Central memory CD4-positive, alpha-beta T cell (primary cell): ENCODE measurements at places on chromosomes 7 and 10.

DNA sequence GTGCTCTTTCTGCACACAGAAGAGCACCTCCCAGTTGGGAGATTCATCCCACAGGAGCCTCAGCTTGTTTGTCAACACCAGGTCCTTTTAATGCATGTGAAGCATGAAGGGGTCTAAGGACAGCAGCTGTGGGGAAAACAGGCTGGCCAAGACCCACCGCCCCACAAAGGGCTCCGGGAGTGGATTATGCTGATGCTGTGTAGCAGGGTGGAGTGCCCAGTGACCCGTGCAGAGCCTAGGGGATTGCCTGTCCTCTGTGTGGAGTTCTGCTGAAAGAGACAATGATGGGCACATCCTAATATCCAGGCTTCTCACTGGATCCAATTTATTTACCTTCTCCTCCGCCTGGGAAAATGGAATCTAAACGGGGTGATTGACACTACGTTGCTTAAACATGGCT, 74.0 kb downstream of the PIP4K2A start:
- no peak for DNase-seq

- no peak for DNase-seq
Observed at GRCh38 chr7:90173127-90173844, 19.0 kb downstream of the STEAP1 start.

DNA sequence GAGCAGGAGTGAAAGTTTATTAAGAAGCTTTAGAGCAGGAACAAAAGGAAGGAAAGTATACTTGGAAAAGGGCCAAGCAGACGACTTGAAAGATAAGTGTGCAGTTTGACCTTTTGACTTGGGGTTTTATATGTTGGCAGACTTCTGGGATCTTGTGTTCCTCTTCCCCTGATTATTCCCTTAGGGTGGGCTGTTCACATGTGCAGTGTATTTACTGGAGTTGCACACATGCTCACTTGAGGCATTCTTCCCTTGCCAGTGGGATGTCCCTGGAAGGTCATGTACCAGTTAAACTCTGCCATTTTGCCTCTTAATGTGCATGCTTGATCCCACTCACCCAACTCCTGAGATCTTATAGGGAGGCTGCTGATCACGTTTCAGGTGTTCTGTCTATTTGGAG, 23.4 kb upstream of the ARHGAP12 start:
- DNase-seq, result no peak

- no peak for DNase-seq
Observed at GRCh38 chr10:96130326-96130995, 364 bp downstream of the ZNF518A start.

DNA sequence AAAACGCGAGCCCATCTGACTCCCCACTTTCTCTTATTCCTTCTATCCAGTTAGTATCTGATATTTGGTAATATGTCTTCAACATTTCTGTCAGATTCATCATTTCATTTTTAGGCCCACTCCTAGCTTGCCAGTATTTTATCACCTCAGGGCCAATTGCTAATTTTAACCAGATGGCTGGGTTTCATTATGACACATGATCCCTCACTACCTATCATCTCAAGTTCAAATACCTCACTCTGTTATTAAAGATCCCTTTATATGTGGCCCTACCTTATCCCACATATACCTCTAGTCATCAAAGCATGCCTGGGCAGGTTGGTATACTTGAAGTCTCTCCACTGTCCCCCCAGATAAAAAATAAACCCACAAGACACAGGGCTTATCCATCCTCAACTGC, 104.9 kb downstream of the RNLS start:
- no peak for DNase-seq

DNA sequence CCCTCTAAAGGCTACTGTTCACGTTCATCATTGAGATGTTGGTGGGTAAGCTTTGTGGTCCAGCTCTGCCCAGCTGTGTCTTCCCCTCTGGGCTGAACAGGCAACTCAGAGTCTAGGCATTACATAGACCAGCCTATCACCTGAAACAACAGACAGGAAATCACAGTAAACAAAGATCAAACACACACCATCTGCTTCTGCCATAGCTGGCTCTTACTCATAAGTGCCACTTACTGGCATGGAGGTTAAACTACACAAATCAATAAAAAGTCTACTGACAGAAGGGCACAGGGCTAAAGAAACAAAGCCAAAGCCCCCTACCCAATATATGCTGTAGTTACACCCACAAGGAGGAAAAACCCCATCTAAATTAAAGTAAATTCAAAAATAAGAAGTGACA, 35.0 kb downstream of the SEPTIN14 start:
- DNase-seq, result no peak

- DNase-seq, result peak; percentile 78
Observed at GRCh38 chr10:89391907-89392756, at the start of gene IFIT1. Gene IFIT1 (plus strand): TSS chr10:89392623. CDS start chr10:89392713, 90 bp downstream.

DNA sequence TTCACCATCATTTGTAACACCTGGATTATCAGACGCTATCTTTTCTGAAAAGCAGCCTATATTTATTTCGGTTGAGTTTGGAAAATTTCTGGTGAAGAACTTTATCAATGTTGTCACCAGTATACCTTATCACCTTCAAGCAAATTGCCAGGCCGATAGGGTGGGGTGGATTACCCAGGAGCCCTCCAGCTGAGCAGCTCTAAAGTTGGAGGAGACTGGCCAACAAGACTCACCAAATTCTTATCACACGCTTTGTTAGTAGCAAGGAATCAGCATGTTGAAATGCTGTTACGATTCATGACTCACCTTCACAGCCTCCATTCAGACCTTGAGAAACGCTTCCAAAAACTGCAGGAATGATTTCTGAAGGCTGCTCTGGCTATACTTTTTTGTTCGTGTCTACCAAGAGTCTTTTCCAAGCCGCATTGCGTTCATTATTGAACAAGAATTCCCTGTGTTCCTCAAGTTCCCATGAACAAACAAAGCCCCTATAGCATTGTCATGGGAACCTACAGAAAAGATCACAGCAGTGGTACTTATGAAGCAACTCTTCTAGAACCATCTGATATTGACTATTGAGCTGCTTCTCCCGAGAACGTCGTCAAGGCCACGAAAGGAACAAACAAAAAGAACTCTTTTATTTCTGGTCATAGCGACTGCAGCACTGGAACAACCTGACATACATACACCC, 291.4 kb downstream of the SFMBT2 start:
- DNase-seq, result no peak

GRCh38 chr7:146781352-146782116, 664.9 kb downstream of the CNTNAP2 start:
- DNase-seq, result no peak

DNA sequence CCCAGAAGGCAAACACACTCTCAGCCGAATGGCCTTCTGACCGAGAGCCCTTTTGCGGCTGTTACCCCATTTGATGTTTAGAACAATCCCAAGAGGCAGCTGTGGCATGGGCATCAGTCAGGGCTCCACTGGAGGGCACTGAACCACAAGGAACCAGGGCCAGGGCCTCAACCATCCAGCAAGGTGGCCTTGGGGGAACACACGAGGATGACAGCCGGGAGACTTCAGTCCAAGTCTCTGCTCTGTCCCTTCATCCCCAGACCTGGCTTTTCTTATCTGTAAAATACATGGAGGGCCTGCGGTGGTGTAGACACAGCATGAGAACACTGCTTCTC, 63.6 kb upstream of the INSIG1 start:
- no peak for DNase-seq

GRCh38 chr7:87058744-87059524, 520 bp downstream of the ELAPOR2 start:
- DNase-seq, result peak; percentile 9

GRCh38 chr10:35307297-35307696, 29.0 kb upstream of the CCNY start:
- DNase-seq, result no peak

DNA sequence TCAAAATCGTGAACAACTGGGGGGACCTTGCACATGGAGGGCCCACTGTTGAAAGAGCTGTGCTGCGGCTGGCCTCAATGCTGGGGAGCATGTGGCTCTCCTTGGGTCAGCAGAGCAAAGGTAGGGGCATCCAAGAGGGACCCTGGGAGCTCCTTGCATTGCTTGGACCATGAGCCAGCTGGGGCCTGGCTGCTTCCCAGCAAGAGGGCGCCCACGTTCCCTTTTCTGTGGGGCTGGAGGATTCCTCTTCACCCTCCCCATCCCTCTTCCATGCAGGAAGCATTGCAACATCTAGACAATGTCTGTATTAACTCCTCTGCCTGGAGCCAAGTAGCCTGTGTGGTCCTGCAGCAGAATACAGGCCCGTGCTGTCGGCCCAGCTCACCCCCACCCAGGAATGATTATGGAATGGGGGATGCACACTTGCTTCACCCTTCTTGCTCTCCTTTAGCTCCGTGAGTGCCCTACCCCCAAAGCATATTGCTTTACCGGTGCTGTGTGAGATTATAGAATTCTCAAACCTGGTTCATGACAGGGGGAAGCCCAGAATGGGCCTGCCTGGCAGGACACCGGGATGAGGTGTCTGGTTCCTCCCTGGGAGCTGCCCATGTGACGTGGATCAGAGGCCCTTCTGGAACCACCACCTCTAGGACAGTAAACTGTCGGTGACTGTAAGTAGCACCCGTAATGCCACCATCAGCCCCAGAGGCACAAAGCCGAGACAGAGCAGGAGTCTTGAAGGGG, 61.9 kb downstream of the SYPL1 start:
- DNase-seq, result no peak

DNA sequence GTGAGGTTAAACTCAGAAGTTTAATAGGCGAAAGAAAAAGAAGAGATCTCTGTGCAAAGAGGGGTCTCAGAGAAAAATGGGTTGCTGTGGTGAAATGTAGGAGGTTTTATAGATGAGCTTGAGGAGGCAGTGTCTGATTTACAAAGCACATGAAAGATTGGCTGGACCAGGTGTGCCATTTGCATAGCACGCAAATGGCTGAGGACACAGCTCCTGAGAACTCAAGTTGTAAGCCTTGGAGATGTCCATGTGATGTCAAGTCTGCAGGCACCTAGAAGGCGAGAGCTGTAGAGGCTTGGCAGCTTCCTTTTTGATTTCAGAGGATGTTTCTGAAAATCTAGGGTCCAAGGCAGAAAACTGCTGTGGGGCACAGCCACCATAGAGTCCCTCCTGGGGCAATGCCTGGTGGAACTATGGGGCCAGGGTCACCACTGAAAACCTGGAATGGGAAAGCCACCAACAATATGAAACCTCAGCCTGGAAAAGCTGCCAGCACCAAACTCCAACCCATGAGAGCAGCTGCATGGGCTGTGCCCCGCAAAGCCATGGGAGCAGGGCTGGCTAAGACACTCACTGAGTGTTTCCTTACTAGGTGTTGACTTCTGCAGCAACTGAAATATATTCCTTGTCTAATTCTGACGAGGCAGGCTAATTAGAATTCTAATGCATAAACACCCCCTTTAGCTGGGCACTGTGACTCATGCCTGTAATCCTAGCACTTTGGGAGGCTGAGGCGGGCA, 96.9 kb upstream of the TNS3 start:
- DNase-seq, result no peak

GRCh38 chr10:117271427-117271826, 30.5 kb downstream of the SLC18A2 start:
- DNase-seq, result no peak

- no peak for DNase-seq
Observed at GRCh38 chr10:73117976-73118743, 7.9 kb downstream of the NUDT13 start.

DNA sequence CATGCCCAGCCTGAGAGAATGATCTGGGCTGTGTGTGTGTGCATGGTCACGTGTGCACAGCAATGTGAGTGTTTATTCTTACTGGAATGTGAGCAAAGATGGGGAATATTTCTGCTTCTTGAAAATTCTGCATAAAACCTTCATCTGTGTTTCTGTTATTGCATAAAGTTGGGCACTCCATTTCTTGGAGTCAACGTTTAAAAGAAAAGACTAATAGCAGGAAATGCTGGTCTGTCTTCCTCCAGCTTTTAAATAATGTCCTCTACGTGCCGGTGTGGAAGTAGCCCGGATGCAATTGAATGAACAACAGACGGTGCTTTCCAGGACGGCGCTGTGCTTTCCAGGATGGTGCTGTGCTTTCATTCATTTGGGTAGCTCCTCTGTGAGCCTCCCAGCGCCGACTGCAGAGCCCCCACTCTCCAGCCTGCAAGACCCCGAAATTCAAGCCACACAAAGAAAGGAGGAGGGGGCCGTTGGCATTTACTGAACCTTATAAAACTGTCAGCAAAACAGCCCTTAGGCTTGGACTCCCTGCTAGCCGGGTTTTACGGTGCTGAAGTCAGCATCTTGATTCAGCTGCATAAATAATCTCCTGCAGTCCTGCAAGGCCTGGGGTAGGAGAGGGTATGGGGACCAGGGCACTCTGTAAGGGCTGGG, 158.2 kb upstream of the PRKCQ start:
- DNase-seq, result no peak

DNA sequence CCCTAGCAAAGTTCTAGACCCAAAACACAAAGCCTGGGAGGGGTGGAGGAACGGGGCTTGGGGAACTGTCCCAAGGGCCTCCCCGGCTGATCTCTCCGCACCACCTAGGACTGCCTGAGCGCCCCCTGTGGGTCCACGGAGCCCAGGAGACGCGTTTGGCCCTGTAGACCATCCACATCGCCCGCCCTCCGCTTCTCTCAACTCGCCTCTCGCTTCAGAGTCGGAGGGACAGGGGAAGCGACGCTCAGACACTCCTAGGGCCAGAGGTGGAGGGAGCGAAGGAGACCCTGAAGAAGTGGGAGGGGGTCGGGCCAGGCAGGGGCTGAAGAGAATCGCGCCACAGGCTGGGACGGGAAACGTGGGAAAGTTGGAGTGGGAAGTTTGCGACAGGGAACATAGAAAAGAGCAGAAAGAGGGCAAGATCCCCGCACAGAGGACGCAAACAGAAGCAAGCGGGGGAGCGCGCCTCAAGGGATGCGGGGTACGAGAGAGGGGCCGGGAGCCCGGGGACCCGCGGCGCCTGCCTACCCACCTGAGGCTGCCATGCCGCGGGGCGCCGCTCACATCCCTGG, 378 bp downstream of the PIK3AP1 start:
- DNase-seq, result peak; percentile 12

- DNase-seq, result no peak
Observed at GRCh38 chr7:155355176-155355575, 57.5 kb downstream of the INSIG1 start.

GRCh38 chr7:1557771-1558170, 1.8 kb upstream of the TMEM184A start:
- no peak for DNase-seq

DNA sequence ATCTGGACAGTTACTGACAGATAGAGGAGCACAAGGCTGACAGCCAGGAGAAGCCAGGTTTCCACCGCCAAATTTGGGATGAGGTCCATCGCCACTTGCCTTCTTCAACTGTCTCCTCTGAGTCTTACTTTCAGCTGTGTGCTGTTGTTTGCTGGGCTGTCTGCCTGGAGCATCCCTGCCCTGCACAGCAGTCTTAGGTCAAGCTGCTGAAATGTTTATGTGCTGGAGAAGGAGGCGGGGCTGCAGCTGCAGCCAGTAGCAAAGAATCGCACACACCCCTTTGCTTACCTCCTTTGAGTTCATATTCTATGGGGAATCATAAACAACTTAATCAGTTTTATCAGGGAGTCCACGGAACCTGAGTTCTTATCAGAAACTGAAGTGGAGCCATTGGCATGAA, 20.1 kb upstream of the CYP3A5 start:
- DNase-seq, result no peak

DNA sequence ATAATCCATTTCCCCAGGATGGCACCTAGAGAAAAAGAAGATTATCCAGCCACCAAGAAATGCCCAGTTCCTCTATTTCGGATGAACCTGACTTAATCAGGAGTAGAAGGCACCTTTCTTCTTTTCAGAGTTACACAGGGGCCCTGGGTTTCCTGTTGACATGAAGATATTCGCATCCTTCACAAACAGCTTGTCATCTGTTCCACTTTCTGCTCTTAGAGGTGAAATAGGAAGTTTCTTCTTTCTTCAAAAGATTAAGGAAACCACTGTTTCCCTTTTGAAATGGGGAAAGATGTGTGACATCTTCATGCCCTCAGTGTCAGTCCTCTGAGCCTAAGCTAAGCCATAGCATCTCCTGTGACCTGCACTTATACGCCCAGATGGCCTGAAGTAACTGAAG, 39.1 kb upstream of the RAB18 start:
- DNase-seq, result peak; percentile 42
